ENCODE measurements at places on chromosomes 6 and 20. TPM values are rescaled to one million over a fixed set of nuclear protein-coding genes. Genes with fewer than 3 reads are reported as not detected.

Gene SPAG4
- 1.9 TPM for total RNA-seq

DNA sequence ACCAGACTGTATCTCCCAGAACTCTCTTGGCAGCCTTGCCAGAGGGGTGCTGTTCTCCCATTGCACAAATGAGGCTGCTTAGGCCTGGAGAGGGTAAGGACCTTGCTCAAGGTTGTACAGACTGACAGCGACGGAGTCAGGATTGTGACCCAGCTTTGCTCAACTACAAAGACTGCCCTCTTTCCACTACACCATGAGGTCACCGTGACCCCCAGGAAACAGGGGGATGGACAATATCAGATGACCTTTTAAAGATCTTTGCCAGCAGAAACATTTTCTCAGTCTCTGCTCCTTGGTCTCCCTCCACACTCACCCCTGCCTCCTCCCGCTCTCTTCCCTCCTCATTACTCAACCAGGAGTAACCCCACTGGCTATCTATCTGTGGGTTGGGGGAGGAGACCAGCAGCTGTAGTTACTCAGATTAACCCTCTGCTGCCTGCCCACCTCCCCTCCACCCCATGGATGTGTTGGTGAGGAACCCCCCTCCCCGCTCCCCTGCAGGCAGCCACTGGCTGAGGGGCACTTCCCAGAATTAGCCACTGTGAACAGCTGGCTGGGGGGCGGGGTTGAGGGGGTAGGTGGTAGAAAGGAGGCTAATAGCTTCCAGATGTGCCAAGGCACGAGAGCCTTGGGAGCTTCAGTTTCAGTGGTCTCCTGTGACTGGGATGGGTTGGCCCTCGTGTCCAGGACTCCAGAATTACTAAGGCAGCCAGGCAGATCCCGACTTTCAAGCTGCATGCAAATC, 26.9 kb upstream of the MRPS18A start:
- H3K4me3 ChIP-seq = no peak overlapping the region
- no peak overlapping the region for H3K27ac ChIP-seq
- H3K27me3 ChIP-seq = peaks cover 12% of the 10 kb centered on the region
- H3K4me1 ChIP-seq = peaks cover 4% of the 10 kb centered on the region
- no peak for DNase-seq

Gene DSN1
- total RNA-seq = 35.3 TPM

DNA sequence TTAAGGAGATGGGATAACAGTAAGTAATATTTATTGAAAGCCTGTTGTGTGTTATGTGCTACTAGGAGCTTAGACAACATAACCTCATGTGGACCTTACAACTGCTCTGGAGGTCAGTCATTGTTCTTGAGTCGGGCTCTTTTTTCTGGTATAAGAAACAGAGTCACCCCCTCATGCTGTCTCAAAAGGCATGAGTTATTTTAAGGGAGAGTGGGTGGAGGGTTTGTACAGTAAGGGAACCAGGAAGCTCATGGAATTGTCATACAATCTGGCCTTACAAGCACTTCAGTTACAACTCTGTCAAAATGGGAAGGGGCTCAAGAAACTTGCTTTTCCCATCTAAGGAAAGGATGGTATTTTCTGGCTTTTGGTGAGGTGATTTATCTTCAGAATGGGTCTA, 16.5 kb upstream of the DSE start:
- no peaks in the 10 kb centered on the region for H3K36me3 ChIP-seq
- DNase-seq = no peak
- H3K27me3 ChIP-seq = no peaks in the 10 kb centered on the region
- H3K4me3 ChIP-seq = no peak overlapping the region

GRCh38 chr6:109097661-109098060, 2.4 kb downstream of the CEP57L1 start:
- H3K36me3 ChIP-seq = peaks cover 23% of the 10 kb centered on the region
- no peak for DNase-seq
- H3K4me3 ChIP-seq = no peak overlapping the region
- H3K27ac ChIP-seq = no peak overlapping the region
- no peaks in the 10 kb centered on the region for H3K27me3 ChIP-seq
- peaks cover 42% of the 10 kb centered on the region for H3K4me1 ChIP-seq

DNA sequence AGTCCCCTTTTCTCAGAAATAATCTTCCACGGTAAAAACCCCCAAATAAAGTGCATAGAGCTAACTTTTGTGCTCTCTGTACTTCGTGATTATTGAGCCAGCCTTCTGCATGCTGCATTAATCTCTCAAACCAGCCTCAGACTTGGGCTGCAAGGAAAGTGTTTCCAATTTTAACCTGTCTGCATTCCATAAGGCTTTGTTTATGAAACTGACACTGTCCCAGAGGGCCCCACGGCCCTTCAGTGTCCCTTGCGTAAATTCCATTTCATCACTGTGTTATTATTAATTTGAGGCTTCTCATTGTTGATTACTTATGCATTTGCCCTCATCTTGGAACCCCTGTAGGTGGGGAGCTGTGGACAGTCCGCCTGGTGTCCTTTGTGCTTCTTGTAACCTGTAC, 15.6 kb upstream of the SNRPB2 start:
- peaks cover 17% of the 10 kb centered on the region for H3K4me1 ChIP-seq
- DNase-seq = no peak
- H3K36me3 ChIP-seq = peaks cover 2% of the 10 kb centered on the region
- H3K27ac ChIP-seq = no peak overlapping the region

DNA sequence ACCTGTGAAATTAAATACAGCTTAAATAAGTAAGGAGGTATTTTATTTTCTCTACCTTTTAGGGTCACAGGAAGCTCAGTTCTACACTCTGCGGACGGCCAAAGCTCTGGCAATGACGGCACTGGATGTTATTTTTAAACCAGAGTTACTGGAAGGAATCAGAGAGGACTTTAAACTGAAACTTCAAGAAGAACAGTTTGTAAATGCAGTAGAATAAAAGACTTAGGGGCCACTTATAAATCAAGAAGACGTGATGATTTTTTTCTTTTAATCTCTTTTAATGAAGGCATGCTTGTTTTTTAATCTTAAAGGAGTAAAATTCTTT, 16.2 kb downstream of the PM20D2 start:
- no peak overlapping the region for H3K4me3 ChIP-seq
- peaks cover 32% of the 10 kb centered on the region for H3K36me3 ChIP-seq
- no peak for DNase-seq
- no peaks in the 10 kb centered on the region for H3K27me3 ChIP-seq
- H3K4me1 ChIP-seq = no peaks in the 10 kb centered on the region

Gene C20orf141
- total RNA-seq = not detected

Gene ENPP3
- 0.19 TPM for total RNA-seq

DNA sequence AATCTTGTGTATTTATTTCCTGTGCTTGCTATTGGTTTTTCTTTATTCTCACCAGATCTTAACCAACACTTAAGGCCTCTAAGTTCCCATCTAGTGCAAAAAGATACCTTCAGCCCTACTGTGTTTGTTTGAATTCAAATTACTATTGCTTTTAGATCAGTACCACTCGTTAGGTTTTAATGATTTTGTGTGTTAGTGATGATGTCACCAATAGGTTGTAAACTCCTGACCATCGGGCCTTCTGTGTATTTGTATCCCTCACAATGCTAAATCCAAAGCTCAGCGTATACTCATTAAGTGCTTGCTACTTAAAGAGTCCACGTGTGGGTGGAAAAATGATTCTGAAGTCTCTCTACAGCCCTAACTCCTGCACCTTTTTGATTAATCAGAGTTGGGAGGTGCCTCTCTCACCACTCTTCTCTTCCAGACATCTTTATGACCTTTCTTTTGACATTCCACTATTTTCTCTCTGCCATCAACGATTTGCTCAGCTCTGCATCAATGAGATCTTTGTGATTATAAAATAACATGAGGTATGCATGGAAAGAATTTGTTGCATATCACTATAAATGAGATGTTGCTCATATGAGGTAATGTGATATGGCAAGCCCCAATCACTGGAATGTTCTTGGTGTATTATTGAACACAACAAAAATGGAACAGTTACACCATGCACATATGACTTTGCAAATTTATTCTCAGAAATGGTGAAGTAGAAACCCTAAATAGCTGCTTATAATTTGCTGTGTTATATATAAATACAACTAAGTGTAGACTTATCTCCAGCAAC, 55.1 kb upstream of the LAMA2 start:
- H3K27ac ChIP-seq = no peak overlapping the region
- H3K4me1 ChIP-seq = no peaks in the 10 kb centered on the region
- DNase-seq = no peak
- H3K27me3 ChIP-seq = peaks cover 2% of the 10 kb centered on the region

- H3K27me3 ChIP-seq = no peaks in the 10 kb centered on the region
- H3K27ac ChIP-seq = no peak overlapping the region
- no peaks in the 10 kb centered on the region for H3K36me3 ChIP-seq
- H3K4me1 ChIP-seq = no peaks in the 10 kb centered on the region
Measured at GRCh38 chr6:89487864-89488263, 54.9 kb downstream of the ANKRD6 start.

Gene BNIP5
- total RNA-seq = not detected

GRCh38 chr20:37598100-37598543, 70.4 kb upstream of the BLCAP start:
- no peaks in the 10 kb centered on the region for H3K36me3 ChIP-seq
- no peak overlapping the region for H3K4me3 ChIP-seq
- no peak overlapping the region for H3K27ac ChIP-seq
- H3K27me3 ChIP-seq = peaks cover 22% of the 10 kb centered on the region
- no peaks in the 10 kb centered on the region for H3K4me1 ChIP-seq

DNA sequence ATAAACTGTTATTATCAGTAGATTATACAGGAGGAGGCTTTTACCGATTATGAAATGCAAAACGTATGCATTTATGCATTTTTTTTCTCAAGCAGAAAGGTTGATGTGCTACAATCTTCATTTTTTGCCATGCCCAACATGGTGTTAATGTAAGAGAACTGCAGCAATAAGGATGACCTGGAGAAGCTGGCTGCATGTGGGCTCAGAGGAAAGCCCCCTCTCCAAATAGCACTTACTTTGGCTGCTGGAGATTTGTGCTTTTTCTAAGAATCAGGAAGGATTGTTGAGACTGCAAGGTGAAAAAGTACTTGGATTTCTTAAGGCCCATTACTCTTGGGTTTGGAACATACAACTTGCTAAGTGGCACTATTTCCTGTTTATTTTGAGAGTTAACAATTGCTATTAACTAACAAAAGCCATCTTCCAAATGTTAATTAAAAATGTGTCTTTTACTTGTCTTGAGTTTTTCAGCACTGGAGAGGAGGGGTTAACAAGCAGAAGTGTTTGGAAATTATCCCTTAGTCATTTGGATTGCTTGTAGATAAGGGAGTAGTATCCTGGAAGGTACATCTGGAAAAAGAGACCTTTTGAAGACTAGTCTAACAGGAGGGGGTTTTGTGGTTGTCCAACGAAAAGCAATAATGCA, 5.6 kb downstream of the SOX4 start:
- H3K4me1 ChIP-seq = peaks cover 27% of the 10 kb centered on the region
- no peak for DNase-seq
- H3K27ac ChIP-seq = no peak overlapping the region
- no peak overlapping the region for H3K4me3 ChIP-seq
- peaks cover 5% of the 10 kb centered on the region for H3K36me3 ChIP-seq

Gene DDO
- total RNA-seq = not detected

Gene MEI4
- total RNA-seq = not detected

GRCh38 chr6:121748850-121749249, 313.4 kb downstream of the GJA1 start:
- no peak overlapping the region for H3K4me3 ChIP-seq
- no peaks in the 10 kb centered on the region for H3K36me3 ChIP-seq
- no peak overlapping the region for H3K27ac ChIP-seq
- H3K4me1 ChIP-seq = no peaks in the 10 kb centered on the region

- no peak overlapping the region for H3K27ac ChIP-seq
- H3K27me3 ChIP-seq = no peaks in the 10 kb centered on the region
- no peaks in the 10 kb centered on the region for H3K4me1 ChIP-seq
- no peak overlapping the region for H3K4me3 ChIP-seq
Measured at GRCh38 chr6:118377711-118378414, 170.2 kb upstream of the PLN start.

DNA sequence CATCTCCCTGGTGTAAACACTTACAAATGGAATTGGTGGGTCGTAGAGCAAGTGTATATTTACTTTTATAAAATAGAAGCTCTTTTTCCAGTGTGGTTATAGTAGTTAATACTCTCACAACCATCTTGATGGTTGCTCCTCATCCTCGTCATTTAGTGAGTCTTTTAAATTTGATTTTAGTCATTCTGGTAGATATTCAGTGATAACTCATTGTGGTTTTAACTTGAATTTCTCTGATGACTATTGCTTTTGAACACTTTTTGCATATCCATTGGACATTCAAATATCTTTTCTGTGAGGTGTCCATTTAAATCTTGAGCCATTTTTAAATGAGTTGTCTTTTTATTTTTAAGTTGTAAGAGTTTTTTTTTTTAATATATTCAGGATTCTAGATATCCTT, 189.2 kb upstream of the PHACTR1 start:
- H3K4me1 ChIP-seq = no peaks in the 10 kb centered on the region
- no peak overlapping the region for H3K27ac ChIP-seq
- H3K4me3 ChIP-seq = no peak overlapping the region
- no peak for DNase-seq
- H3K27me3 ChIP-seq = peaks cover 7% of the 10 kb centered on the region

- H3K4me1 ChIP-seq = peaks cover 40% of the 10 kb centered on the region
- H3K27me3 ChIP-seq = no peaks in the 10 kb centered on the region
- no peak for DNase-seq
- H3K27ac ChIP-seq = no peak overlapping the region
Measured at GRCh38 chr6:36686668-36687513, 8.4 kb downstream of the CDKN1A start.

- peaks cover 1% of the 10 kb centered on the region for H3K27me3 ChIP-seq
- no peak overlapping the region for H3K4me3 ChIP-seq
- no peak overlapping the region for H3K27ac ChIP-seq
- no peak for DNase-seq
Measured at GRCh38 chr6:161169696-161170095, 104.2 kb downstream of the AGPAT4 start.

DNA sequence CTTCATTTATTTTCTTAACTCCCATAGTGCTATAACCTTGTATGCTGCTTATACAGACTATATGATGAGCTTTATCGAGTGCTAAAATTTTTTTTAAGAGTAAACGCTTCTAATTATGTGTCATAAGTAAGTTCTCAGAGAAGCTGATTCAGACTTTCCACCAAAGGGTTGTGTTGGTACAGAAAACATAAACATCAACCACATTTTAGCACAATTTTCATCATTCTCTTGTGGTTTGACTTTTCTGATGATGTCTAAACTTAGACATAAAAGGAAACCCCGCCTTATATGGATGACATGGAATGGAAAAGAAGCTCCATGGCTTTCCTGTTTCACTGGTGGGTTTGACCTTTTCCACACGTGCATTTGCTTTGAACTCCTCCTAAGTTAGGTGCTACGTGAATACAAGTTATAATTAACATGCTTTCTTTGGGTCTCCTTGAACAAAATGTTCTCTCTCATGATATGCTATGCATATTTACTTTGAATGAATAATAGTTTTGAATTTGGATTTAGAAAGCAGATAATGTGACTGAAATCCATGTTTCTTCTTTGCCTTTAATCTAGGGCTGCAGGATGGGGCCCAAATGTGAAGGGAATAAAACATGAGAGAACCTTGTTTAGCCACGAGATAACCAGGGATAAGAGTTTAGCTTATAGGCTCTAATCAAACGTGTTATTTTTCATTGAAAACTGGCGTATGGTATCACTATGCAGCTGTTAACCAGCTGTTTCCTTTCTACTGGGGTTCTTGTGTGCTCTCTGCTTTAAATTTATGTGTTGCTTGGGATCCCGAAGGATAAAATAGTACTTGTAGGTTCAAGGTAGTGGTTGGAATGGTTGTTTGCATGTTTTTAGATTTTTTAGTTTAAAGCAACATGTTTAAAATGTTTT, 127.1 kb upstream of the AHI1 start:
- no peaks in the 10 kb centered on the region for H3K27me3 ChIP-seq
- H3K4me1 ChIP-seq = peaks cover 18% of the 10 kb centered on the region
- no peak overlapping the region for H3K4me3 ChIP-seq
- no peak for DNase-seq
- H3K36me3 ChIP-seq = peaks cover 2% of the 10 kb centered on the region
